ENCODE measurements at places on chromosomes 11 and 22.

GRCh38 chr22:23774922-23775436 is 2.3 kb downstream of the MMP11 start:
- DNase-seq = peak; percentile 68

DNA sequence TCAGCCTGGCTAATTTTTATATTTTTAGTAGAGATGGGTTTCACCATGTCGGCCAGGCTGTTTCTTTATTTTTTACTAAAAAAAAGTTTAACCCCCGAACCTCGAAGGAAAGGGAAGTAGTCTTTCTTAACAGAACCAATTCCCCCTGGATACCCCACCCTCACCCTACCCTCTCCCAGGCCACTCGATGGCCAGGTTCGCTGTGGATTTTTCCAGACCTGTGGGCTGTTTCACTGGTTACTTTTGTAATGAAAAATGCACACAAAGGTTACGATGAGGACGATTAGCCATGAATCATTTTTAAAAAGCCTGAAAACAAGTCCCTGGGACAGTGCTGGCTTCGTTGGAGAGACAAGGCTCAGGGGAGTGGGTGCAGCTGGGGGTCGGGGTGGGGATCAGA is 2.5 kb downstream of the TSPO start:
- no peak for DNase-seq

DNA sequence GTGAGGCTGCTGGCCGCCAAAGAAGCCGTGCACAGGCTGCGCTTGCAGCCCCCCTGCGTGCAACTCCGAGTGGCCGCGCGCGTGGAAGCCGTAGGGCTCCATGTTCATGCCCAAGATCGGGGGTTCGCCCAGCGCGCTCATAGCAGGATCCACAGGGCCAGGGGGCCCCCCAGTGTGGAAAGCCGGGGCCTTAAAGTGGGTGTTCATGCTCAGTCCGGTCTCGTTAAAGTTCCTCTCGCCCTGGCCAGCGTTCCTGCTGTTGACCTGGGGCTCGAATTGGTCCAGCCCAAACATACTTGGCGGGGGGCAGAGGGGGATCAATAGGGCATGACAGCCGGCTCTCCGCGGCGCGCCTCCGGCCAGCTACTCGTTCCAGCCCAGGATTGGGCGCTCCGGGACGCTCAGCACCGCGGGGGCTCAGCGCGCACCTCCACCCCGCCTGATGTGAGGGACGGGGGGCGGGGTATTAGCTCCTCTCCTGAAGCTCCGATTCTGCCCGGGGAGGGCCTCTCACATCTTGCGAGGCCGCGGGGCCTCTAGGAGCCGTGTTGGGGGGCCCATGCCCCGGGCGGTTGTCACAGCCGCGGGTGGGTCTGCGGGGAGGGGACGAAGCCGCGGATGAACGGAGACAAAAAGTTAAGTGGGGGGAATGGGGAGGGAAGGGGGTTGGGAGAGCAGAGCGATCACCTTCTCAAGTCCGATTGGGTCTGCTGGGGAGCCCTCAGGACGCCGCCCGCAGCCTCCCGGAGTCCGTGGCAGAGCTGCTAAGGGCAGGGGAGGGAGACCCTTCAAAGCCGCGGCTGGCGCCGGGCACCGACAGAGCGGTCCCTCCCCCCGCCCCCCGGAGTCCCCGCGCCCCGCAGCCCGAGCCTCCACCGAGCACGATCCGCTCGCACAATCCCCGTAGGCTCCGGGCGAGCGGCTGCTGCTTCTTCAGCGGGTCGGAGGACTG is 1.0 kb downstream of the MN1 start:
- peak; percentile 55 for DNase-seq

DNA sequence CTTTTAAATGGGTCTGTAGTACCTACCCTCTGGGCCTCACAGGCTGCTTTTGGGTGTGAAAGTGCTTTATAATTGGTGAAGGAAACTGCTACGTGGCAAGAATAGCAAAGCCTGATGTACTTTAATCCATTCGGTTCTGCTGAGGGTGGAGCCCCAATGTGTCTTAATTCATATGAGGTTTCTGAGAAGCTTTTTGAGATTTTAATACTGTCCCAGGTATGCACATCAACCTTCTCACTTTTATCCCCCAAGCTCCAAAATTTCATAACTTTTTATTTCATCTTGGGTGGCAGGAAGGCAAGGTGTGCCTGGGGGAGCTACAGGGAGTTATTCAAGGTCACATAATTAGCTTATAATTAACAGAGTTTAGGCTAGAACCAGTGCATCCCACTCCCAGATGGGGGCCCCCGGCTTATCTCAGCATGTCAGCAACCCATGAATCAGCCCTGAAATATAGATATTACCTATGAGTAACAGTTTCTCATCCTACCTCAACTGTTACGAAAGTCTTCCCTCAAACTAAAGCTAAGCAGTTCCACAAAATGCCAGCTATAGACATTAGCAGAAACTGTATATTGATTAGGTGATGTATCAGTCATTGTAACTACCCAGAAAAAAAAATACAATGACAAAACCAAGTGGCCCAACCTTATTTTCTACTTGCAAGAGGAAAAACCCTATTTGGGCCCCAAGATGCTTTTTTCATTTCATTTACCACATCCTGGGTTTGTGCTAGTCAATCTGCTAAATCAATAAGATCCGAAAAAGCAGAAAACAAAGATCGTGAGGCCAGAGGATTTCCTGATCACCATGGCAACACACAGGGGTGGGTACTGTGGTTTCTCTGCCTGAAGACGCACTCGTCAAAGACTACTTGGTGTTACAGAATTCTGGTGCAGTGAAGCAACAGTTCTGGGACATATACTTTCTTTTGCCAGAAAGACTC is 26.7 kb downstream of the CD44 start:
- peak; percentile 76 for DNase-seq

GRCh38 chr11:69601011-69601975 is 39.7 kb upstream of the CCND1 start:
- no peak for DNase-seq
